Caco-2 (cell line): ENCODE measurements at places on chromosomes 7 and 10.
A peak's percentile ranks its signal among the peaks of the same experiment; 100 is the strongest.

GRCh38 chr7:50704844-50705243, 77.9 kb downstream of the GRB10 start:
- DNase-seq = no peak

- DNase-seq = no peak
Observed at GRCh38 chr10:120530699-120531098, 73.7 kb downstream of the PLPP4 start.

DNA sequence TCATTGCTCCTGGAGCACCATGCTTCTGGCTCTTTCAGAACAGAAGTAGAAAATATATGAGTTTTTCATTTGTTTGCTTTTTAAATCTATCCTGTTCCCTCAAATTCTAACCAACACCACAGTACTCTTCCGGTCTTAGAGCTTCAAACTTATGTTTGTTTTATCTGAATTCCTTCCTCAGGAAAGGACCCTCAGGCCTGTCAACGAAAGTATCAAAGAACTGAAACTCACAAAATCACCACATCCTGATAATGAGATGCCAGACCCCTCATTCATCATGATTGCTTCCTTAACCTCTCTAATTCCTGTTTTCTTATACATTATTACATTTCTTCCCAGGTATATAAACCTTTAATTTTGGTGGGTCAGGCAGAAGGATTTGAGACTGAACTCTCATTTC, 135.2 kb downstream of the BMS1 start:
- no peak for DNase-seq

DNA sequence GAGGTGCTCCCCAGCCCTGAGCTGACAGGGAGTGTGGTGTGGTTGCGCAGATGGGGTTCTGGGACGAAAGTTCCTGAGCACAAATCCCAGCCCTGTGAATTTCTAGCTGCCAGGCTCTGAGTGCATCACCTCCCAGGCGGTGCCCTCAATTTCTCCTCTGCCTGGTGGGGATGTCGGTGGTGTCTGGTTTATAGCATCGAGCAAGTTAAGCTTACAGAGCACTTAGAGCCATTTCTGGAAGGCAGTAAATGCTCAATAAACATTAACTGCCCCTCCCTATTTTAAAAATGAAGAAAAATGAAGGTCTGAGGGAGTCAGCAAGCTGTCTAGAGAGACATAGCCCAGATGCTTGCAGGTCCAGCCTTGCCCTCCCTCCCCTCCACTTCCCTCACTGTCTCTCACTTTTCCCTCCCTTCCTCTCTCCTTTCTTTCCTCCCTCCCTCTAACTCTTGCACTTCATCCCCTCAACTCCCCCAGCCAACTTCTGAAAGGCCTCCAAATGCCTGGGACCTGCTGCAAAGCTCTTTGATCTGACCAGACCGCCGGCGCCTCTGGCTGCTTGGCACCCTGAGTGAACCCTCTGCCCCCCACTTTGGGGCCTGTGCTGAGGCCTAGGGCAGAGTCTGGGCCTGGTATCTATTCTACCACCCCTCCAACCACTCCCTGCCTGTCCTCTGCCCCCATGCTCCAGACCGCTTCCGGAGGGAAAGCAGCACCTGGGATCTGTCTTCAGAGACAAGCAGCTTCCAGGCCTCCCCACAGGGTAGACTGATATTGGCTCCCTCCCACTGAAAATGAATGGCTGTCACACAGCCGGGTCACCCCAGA, 438.3 kb downstream of the RPS24 start:
- no peak for DNase-seq

DNA sequence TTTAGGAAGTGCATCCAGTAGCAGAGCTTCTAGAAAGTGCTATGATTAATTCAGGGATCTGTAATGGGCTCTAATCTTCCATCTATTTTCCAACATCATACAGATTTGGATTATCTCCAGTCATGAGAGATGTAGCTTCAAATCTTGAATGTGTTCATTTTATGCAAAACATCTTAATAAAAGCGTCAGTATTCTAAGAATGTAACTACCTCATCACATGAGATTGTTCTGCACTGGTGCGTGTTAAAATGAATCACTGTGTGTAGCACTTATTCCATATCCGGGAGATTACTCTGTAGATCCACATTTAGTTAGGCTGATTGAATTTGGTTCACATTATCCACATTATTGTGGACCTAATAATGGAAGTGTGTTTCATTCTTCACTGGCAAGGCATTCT, 344.9 kb upstream of the CHRM2 start:
- DNase-seq = no peak

DNA sequence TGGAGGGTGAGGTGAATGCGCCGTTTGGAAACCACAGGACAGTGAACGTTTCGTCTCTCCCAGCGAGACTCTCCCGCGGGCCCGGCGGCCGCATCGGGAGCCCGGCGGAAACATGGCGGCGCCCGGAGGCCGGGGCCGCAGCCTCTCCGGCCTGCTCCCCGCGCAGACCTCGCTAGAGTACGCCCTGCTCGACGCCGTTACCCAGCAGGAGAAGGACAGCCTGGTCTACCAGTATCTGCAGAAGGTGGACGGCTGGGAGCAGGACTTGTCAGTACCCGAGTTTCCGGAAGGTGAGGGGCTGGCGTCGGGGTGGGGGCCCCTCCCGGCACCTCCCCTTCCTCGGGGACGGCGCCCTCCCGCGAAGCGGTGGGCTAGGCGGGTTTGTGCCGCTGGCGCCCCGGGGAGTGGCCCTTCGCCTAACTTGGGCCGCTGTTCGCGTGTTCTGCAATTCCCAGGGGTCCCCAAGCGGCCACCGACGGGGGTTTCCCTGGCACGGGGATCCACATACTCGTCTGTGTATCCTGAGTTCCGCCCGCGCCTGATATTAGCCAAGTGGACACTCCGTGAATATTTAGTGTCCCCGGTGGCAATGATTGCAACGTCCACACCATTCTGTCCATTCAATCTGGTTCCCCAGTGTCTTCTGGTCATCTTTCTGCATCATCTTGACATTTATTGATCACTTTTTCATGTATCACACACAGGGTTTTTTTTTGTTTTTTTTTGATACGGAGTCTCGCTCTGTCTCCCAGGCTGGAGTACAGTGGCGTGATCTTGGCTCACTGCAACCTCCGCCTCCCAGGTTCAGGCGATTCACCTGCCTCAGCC, 514 bp downstream of the NHLRC2 start:
- DNase-seq = peak; percentile 73

GRCh38 chr7:158695726-158696452, 8.7 kb downstream of the NCAPG2 start:
- DNase-seq = no peak

DNA sequence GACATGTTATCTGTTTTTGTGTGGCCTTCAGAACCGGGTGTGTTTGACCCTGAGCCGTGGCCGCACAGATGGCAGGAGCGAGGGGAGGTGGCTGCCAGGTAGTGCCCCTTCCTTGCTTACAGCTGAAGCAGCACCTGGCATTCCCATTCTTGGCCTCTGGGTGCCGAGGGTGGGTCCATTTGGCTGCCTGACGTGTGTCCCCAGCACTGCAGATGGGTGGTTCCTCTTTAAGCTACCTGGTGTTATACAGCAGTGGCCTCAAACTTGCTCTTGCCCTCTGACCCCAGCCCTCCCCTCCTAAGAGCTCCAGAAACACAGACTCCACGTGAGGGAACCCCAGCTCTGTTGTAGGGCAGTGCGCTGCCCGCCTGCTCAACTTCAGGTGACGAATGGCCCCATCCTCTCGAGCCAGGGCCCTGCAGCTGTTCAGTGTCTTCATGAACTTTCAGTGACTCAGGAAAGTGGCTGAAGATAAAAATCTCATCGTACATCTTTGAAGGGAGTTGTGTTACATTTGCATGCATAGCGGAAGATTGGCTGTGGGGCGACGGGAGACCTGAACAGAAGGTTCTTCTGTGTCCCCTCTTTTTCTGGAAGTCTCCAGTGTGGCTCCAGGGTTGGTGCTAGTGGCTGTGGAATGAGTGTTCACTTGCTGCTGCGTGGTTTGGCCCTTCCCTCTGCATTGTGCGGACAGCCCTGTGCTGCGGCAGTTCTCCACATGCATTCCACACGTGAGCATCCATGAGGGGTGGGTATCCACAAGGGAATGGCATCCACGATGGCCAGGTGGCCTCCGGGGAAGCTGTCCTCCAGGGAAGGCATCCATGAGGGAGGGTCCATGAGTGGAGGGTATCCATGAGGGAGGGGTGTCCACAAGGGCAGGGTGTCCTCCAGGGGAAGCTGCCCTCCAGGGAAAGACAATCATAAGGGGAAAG, 91.6 kb downstream of the INPP5A start:
- DNase-seq = no peak

GRCh38 chr7:26332698-26333097, 41.0 kb downstream of the SNX10 start:
- no peak for DNase-seq

DNA sequence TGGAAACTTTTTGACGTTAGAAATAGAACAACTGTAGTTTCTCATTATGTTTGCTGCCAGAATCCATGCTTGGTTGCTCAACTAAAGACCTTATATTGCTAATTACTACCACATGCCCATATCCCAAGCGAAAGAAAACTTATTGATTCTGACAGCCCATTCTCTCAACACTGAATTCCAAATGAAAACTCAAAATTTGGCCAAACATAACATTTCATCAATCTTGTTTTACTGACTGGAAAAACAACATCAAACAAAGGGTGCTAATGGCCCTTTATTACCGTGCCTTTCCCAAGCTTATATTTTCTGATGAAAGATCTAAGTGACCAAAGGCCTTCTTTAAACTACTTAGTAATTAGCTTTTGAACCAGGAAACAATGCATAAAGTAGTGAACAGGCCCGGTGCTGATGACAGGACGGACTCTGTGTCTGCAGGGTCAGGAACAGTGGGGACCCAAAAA, 531.8 kb downstream of the KCNMA1 start:
- DNase-seq = no peak

- peak; percentile 87 for DNase-seq
Observed at GRCh38 chr10:14536241-14537213, 205.8 kb upstream of the FRMD4A start.

GRCh38 chr7:39696631-39697030, 73.3 kb downstream of the RALA start:
- DNase-seq = no peak

DNA sequence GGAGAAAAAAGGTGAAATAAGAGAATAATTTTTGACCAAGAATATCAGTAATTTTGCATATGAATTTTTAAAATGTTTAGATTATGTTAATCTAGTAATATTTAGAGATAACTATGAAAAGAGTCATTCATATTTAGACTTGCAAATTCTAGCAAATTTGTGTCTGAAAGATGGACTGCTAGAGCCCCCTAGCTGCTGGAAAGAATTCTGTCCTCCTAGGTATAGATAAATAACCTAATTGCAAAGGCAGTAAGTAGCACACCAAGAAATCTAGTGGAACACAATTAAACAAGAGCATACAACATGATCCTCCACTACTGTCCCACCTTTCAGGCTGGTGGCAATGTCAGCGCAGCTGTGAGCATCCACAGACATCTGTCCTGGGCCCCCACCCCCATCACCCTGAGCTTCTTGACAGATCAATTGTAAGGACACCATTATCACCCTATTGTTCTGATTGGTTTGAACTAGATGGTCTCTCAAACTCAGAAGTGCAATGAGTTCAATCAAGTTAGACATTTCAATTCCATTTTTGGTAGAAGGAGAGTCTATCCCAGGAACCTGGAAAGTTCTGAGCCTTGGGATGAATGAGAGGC, 15.0 kb upstream of the GFRA1 start:
- peak; percentile 62 for DNase-seq

DNA sequence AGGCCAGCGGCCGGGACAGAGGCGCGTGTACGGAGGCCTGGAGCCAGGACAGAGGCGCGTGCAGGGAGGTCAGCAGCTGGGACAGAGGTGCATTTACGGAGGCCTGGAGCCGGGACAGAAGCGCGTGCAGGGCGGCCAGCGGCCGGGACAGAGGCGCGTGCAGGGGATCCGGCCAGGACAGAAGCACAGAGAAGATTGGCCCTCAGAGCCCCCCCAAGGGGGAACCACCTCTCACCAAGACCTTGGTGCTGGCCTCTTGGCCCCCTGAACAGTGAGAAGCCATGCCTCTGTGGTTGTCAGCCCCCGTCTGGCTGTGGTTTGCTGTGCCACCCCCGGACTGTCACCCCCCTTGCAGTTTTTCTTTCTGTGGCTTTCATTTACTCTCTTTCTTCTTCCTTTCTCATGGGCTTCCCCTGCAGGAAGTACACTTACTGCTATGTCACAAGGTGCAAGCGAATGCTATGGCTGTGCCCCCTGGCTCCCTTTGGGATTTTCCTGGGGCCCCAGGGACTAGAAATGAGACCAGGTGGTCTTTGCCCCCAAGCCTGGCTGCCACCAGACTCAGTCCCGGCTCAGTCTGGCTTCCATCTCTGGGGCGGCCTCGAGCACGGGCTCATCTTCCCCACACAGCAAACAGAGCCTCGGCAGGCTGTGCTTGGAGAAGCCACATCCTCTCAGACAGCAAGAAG, 41.1 kb downstream of the INSIG1 start:
- DNase-seq = no peak

DNA sequence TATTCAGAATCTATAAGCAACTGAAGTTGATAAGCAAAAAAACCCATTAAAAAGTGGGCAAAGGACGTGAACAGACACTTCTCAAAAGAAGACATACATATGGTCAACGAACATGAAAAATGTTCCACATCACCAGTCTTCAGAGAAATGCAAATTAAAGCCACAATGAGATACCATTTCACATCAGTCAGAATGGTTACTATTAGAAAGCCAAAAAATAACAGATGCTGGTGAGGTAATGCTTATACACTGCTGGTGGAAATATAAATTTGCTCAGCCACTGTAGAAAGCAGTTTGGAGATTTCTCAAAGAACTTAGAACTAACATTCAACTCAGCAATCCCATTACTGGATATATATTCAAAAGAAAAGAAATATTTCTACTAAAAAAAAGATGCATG, 332.8 kb upstream of the PLXDC2 start:
- DNase-seq = no peak

DNA sequence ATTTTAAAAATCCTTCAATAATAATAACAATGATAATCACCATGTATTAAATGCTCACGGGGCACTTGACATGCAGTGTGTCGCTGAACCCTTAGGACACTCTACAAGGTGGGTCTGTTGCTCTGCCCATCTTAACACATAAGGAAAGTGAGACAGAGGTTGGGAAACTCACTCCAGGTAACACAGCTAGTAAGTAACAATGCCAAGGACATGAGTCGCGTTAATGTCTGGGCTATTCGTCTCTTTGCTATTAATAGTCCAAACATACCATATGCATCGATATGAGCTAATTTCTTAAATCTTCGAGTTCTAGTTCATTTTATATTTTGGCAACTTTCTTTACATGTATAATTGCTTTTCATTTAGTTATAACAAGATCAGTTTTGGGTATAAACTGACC, 79.5 kb downstream of the BEND7 start:
- DNase-seq = no peak

- peak; percentile 60 for DNase-seq
Observed at GRCh38 chr10:24721229-24722106, 2.2 kb downstream of the ARHGAP21 start.
